ENCODE measurements at places on chromosomes 5 and 9.

- no peak for DNase-seq
Observed at GRCh38 chr9:20513126-20513913, 109.0 kb downstream of the MLLT3 start.

DNA sequence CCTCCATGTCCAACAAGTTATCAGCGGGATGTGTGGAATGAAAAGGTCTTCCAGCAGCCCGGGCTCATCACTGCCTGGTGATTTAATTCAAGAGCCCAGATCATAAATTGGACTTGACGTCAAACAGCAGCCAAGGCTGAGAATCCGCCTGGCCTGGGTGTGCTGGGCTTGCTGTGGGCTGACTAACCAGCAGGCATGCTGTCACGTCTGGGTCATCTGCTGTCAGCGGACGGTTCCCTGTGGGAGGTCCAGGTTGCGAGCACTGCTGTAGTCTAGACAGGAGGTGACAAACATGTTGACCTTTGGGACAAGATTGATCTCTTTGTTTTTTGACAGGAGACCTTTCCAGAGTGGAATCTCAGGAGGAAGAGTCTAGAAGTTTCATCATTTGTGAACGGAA, 289.7 kb downstream of the OSTF1 start:
- no peak for DNase-seq

DNA sequence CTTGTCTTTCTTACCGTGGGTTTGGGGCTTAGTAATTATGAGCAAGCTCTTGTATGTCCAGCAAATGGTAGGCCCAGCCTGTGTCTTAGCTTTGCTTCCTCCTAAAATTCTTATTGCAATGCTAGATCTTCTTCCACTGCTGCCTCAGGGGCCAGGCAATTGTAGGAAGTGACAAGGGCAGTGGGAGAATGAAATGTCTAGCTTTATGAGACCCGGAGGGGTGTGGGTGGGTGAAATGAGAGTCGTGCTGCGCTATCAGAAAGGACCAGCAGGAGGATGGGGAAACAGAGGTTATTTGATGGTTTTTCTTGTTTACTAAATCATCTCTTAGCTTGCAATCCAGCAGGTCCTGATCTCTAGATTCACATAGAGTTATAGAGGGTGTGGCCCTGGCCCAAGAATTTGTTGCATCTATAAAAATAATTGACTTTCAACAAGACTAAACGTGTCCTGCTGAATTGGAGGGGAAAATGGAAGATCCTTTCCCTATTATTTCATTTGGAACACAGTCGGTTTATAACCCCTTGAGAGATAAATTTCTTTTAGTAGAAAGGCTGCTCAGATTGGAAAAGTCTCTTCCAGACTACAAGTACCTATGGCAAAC, 43.7 kb downstream of the ZNF366 start:
- DNase-seq = no peak

DNA sequence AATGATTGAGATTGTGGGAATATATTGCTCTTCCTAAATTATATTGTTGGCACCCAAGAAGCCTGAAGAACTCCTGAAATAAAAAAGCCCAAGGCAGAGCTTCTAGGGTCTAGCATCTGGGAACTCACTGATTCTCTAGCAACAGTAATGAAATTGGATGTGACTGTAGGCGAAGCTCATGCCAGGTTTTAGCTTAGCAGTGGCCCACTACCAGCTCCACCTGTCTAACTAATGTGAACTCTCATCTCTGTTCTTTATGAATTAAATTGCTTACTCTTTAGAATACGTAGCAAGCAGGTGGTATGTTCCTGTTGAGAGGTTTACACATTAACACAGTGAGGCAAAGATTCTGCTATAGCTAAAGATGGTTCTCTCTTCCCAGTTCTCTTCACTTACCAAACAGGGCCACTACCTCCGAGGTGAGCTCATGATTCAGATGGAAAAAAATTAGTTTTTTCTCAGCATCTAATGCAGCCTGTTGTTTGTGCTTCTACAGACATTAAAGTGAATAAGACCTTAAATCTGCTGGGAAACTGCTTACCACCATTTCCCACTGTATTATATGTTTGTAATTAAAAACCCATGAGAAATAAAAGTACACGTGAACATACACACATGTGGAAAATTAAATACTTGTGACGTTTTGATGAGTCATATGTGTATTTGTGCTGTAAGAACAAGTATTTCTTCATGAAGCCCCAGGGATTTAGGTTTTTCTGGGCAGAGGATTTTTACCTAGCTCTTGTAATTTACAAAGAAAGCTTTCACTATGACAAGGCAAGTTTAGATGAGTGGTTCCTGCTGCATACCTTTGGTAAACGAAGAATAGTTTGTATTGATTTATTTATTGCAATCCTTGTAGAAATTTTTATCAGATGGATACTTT, 360.1 kb downstream of the KDM4C start:
- no peak for DNase-seq

- no peak for DNase-seq
Observed at GRCh38 chr9:121567500-121568342, 68.1 kb upstream of the GGTA1 start.

- DNase-seq = no peak
Observed at GRCh38 chr5:36877667-36878391, 1.3 kb downstream of the NIPBL start.

- no peak for DNase-seq
Observed at GRCh38 chr9:22654833-22655232, 208.2 kb downstream of the DMRTA1 start.

DNA sequence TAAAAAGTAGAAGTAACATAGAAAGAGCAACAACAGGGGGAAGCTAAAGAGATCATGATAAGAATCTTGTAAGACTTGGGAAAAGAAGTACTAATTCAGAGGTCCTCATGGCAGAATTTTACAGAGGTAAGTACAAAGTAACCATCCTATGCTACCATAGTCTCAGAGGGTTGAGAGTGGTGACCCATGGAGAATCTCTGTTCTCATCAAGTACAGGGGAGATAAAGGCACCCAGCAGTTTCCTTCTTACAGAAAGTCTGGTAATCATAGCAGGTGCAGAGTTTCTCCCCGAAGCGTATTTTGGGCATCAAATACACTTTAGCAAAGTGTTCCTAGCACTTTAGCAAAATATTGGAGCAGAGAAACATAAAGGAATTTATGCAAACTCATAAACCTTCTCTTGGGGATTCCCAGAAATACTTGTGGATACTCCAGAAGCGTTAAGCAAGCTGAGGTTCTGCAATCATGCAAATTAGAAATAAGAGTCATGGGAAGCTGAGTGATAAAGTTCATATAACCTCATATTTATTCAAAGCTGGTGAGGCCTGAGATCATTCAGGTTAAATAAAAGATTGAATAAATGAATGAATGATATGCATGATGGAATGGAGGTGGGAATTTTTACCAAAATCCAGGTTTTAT, 101.0 kb upstream of the SMC2 start:
- DNase-seq = no peak

DNA sequence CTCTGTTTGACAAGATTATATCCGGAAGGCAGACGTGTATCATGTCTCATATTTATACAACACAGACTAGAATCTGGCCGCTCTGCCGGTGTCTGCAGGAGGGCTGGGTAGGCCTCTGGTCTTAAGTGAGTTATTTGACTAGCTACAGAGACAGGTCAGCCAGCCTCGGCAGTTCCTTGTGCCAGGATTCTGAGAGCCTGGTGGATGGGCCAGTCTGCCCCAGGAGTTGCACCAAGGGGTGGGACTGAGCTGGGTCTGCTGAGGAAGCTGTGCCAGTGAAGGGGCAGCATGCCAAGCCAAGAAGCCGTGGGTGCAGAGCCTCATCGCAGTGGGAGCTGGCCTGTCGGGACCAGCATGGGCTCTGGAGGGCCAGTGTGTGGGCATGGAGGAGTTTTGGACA, 7.1 kb downstream of the SNX18 start:
- no peak for DNase-seq

DNA sequence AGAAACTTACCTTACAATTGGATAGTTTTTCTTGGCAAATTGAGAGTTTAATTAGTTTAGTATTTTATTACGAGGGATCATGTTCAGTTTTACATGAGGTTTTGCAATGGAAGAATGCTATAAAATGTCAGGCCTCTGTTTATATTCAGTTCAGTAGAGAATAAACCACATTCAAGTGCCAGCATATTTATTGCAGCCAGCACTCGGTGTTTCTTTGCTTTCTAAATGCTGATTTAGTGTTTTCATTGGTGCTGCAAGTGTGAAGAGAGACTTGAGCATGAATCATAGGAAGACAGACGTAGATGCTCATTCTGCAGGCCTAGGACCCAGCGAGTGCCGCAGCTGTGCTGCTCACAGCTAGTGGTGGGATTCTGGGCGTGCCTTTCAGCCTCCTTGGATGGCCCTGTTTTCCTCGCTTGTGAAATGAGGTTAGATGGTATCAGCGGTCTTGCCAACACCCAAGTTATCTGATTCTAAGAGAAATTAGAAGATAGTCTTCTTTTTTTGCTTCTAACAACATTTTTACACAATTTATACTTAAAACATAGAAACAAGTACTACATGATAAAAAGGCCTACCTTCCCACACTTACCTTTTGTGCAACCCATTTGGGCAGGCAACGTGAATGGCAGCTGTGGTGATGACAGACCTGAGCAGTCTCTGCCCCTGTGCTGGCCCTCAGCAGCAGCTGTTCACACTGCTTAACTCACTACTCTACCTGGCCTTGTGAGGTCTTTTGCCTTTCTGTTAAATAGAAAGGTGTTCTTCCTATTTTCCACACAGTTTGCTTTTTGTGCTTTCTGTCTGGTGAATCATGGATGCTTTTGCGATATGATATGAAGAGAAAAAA, 26.8 kb upstream of the TNFAIP8 start:
- no peak for DNase-seq

- DNase-seq = no peak
Observed at GRCh38 chr5:38948501-38948900, 102.7 kb downstream of the OSMR start.

GRCh38 chr9:18575686-18576085, 101.7 kb downstream of the ADAMTSL1 start:
- no peak for DNase-seq

DNA sequence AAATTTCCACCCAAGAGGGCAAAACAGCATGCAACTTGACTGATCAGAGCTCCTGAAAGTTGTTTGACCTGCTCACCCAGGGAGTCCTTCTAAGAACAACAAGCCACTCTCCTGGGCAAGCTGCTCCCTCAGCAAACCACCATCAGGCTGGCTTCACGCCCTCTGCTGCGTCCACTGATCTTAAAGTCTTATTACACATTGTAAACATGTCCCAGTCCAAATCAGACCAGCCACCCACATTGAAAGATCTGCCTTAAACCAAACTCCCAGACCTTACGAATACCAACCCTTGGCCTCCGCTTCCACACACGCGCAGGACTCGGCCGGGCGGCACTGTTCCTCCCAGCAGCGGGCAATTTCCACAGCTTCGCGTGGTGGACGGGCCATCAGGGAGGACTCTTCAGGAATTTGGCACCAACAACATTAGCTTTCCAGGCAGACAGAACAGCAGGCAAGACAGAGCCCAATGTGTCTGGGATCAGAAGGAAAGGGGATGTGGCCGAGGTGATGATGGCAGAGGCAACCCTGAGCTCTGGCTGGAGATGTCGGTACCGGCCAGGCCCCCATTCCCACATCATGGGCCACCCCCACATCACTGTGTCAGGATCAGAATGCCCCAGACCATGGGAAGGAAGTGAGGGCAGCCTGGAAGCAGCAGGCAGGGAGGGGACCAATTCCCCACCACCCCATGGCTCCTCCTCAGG, 56.8 kb downstream of the SEMA4D start:
- no peak for DNase-seq

DNA sequence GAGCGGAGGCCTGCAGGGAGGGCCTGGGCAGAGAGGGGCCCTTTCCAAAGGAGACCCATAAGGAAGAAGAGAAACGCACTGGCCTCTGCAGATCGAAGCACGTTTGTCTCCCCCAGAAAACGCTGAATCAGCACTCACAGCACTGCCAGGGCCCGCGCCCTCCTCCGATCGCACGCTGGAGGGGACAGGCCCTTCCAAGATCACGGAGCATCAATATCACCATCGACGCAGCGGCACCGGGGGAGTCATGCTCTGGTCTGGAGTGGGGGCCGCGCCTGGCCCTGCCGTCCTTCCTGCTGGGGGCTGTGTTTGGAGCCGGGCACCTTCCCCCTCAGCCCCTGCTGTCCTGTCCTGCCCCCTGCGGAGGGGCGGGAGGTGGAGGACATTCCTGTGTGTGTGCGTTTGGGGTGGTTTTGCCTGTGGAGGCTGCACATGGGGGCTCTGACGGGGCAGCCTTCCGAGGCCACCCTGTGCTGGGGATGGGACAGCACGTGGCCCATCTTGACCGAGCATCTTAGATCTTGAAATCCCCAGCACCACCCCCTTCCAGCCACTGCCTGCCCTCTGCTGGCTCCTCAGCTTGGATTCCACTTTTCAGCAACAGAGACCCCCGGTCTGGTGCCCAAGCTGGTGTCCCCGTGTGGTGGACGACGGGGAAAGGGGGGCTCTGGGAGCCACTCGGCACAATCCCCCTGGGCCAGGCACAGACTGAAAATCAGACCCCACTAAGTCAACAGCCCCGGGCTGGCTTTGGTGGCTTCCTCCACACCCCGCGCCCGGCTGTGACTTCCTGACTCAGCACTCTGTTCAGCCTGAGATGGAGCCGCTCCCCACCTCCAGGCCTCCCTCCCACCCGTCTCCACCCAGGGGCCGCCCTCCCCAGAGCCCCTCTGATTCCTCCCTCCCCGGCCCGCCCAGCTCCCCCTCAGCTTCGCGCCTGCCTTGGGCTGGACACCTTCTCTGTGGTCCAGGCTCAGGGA, 8.3 kb downstream of the TMEM250 start:
- DNase-seq = peak; percentile 29
